ENCODE measurements at places on chromosomes 7 and 10.
A peak's percentile ranks its signal among the peaks of the same experiment; 100 is the strongest.

DNA sequence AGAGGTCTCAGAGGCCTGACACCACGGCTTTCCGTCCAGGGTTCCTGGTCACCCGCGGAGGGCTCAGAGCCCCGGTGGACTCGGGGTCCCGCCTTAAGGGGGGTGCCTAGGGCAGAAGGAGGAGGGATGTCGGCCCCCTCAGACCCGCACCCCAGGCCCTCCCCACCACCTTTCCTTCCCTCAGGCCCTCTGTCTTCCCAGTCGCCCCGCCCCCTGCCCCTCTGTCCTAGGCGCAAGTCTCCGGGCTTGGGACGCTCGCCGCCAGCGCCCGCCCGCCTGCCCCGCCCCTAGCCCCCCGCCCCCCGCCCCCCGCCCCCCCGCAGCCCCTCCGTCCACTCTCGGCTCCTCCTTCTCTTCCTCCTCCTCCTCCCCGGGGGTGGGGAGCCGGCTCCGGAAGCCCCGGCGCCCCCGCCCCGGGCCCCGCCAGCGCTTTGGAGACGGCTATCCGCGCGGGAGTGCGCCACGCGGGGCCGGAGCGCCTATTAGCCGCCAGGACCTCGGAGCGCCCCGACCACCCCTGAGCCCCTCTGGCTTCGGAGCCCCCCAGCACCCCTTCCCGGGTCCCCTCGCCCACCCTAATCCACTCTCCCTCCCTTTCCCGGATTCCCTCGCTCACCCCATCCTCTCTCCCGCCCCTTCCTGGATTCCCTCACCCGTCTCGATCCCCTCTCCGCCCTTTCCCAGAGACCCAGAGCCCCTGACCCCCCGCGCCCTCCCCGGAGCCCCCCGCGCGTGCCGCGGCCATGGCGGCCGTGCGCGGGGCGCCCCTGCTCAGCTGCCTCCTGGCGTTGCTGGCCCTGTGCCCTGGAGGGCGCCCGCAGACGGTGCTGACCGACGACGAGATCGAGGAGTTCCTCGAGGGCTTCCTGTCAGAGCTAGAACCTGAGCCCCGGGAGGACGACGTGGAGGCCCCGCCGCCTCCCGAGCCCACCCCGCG is at the start of gene AEBP1:
TSS of gene AEBP1 (plus strand) at position 423 of the 937 bp plus-strand sequence. CDS start at position 744, 321 bp downstream.
- no peak for DNase-seq

DNA sequence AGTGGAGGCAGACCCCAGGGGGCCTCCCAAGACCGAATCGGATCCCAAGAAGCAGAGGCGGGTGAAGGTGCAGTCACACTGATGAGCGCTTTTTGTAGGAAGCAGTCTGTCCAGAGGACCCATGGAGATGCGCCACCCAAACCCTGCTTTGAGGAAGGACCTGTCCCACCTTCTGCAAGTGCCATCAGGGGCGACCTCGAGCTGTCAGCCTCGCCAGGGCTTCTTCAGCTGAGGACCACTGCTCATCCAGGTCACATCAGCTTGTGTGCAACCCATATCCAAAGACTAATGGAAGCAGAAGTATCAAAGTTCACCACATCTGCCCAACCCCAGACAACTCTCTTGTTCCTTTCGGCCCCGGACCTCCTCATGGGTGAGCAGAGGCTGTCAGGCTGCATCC is 61.5 kb downstream of the KCNH2 start:
- no peak for DNase-seq

DNA sequence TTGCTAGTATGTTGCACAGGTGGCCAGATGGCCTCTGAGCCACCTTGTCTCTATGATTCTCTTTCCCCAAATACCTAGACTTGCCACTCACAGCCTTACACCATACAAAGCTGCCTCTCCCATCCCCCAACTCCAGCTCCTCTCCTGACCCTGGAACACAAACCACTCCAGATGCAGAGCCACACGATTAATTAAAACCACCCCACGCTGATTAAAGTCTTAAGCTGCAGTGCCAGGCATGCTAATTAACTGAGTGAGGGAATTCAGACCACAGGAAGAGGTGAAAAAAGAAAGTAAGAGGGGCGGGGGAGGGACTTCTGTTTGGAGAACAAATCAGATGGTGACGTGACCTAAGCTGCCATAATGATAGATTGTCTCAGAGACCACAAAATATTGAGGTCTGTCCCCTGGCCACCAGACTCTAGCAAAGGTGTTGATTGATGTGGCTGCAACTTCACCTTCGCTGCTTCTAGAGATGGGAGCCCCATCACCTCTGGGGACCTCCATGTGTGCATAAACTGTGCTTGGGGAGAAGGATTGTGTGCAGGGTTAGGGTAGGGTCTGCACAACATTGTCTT is 331.3 kb downstream of the PLXNA4 start:
- DNase-seq = no peak

DNA sequence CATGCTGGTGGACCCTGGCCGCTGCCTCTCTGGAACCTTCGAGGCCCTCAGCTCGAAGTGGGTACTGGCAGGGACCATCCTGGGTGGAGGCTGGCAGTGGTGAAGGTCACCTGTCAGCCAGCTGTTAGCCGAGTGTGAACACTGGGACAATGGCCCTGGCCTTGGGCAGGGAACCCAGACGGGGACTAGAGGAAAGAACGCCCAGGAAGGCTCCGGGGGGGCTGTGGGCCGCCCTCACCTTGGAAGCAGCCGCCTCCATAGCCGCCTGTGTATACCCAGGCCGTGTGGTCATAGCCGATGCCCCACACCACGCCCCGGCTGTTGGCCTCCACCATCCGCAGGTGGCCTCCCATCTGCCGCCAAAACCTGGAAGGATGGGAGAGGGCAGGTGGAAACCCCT is 17.6 kb downstream of the BHLHA15 start:
- no peak for DNase-seq

- no peak for DNase-seq
Measured at GRCh38 chr7:132451161-132451560, 125.1 kb downstream of the PLXNA4 start.

DNA sequence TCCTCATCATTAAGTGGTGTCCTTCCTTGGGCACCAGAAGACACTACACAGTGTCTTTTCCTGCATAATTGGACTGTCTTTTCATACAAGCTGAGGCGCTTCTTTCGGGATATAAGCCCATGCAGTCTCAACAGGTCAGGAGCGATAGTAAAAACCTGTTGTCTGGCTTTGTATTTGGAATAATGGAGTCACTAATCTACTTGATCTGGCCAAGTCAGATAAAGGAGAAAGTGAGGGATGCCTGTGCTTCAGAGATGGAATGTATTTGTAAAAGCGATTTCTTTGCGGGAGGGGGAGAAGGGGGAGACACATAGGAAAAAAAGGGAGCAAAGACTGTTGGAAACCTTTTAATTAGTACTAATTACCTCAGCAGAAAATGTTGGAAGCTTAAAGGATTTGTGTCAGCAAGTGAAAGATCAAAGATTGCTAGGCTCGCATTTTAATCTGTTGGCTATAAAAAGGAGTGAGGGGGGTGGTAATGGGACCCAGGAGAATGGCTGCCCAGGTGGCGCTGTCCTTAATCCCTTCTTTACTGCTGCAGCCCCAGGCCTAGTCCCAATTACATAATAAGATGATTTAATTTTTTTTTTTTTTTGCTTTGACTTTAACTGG is 581.4 kb downstream of the LRMDA start:
- DNase-seq = no peak

- no peak for DNase-seq
Measured at GRCh38 chr7:155252892-155253501, 44.7 kb upstream of the INSIG1 start.

DNA sequence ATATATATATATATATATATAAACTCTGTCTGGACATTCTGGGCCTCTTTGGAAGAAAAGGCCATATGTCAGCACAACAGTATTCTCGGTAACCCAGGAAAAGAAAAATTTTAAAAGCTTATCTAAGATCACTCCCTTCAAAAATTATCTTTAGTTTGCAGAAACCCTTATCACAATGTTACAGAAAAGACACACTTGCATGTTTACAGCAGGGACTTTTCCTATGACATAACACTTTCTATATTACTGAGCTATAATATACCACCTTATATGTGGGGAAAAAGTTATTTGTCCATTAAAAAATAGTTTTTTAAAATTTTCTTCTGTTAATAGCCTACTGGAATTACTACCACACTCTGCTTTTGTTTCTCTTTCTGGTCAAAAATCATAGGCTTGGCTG is 25.4 kb downstream of the ANKRD61 start:
- DNase-seq = no peak

DNA sequence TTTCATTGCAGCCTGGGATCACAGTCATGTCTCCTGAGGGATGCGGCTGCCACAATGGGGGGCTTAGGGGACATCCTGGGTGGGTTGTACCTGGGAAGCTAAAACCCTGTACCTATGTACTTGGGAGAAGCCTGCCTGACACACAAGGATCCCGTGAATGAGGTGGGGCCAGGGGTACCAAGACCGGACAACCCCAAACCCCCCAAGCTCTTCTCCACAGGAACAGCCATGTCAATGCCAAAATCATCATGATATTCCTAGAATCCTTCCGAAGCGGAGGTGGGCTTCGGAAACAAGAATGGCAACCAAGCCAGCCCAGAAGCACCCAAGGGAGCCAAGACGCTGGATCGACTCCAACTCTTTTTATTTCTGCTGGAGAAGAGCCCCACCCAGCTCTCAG is 260.3 kb upstream of the TCERG1L start:
- no peak for DNase-seq

DNA sequence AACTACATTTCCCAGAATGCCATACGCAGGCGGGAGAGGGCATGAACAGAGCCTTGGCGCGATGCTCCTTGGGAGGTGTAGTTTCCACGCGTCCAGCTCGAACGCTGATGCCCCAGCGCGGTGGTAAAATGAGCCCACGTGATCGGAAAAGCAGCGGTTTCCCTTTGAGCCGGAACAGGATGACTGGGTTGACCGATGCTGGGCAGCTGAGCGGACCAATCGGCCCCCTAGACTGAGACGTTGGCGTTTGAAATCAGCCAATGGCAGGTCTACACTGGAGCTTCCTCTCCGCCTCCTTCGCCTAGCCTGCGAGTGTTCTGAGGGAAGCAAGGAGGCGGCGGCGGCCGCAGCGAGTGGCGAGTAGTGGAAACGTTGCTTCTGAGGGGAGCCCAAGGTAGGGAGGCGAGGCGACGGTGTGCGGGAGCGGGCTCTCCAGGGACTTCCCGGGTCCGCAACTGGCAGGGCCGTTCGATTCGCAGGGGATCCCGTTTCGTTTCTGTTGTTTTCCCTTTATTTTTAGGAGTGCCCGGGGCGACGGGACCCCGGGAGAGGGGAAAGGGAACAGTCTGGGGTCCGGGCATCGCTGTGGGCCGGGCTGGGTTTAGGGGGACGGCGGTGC is at the start of gene BUB3:
TSS of gene BUB3 (plus strand) at position 311 of the 619 bp plus-strand sequence. CDS start 516 bp downstream, outside the sequence.
- DNase-seq = peak; percentile 95

DNA sequence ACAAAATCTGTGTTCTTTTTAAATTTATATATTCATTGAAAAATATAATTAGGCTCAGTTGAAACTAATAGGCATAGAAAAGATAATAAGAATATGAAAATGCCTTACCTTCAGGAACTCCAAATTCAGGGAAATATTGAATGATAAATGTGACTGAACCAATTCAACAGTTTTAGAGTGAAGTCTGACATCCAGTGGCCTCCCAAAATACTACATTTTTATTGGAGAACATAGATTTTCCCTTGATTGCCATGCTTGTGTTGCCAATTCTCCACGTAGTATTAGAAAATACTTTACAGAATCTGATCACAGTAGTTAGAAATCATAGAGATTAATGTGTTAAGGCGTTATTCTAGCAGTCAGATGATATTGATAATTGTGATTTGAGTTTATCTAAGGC is 1246.7 kb downstream of the GATA3 start:
- no peak for DNase-seq

DNA sequence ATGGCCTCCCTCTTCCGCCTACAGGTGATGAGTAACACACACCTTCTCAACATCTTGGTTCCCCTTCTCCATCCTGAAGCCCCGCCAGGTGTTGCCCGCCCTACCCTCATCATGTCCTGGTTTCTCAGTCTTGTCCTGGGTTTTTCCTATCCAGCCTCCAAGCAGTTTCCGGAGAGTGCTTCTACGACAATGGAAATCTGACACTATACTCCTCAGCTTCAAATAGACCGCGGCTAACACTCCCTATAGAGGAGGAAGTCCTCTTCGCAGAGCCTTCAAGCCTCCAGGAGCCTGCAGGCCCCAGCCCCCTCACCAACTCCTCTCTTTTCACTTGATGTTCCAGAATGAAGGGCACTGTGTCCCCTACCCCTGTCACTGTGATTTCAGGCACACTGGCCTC is 147.4 kb downstream of the PRPF18 start:
- DNase-seq = no peak

DNA sequence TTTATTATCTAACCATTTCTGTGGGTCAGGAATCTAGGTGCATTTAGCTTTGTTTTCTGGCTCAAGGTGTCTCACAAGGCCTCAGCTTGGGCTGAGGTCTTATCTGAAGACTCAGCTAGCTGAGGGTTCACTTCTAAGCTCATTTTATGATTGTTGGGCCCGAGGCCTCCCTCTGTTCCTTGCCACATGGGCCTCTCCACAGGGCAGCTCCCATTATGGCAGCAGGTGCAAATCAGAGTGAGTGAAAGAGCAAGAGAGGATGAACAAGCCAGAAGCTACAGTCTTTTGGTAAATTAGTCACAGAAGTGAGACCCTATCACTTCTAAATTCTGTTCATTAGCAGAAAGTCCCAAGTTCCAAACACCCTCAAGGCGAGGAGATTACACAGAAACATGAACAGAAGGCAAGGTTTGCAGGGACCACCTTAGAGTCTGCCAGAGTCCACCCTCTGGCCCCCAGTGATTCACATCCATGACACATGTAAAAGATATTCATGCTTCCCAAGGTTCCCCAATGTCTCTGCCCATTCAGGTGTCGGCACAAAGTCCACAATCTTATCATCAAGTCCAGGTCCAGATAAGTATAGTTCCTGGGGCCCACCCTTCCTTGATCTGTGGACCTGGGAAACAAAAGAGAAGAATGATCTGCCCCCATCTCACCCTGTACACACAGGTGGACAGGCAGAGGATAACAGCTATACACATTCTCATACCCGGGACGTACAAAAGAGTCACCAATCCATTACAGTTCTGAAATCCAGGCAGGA is 23.7 kb downstream of the FIGNL1 start:
- DNase-seq = no peak

- no peak for DNase-seq
Measured at GRCh38 chr7:38177621-38178003, 433 bp upstream of the STARD3NL start.

DNA sequence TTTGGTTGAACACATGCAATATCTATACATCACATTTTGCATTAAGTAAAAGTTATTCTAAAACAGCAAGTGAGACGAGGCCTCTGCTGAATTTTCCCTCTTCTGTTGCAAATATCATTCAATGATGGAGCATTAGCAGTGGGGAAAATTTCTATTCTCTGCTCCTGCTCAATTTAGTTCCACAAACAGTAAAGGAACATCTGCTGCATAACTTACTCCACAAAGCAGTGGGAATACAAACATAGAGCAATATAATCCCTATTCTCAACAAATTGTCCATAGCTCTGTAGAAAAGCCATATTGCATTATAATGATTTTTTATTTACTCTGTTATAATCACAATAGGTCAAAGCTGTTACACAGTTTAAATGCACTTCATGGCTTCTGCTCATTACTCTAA is 5.9 kb downstream of the AGR3 start:
- DNase-seq = no peak

GRCh38 chr7:135210888-135211178 is 493 bp downstream of the WDR91 start:
- no peak for DNase-seq

- DNase-seq = peak; percentile 47
Measured at GRCh38 chr10:13371897-13372470, 23.9 kb upstream of the SEPHS1 start.

GRCh38 chr7:28312948-28313347 is 99.4 kb upstream of the CREB5 start:
- no peak for DNase-seq

- no peak for DNase-seq
Measured at GRCh38 chr7:82183634-82184033, 259.9 kb downstream of the CACNA2D1 start.

GRCh38 chr7:1548438-1548831 is 7.6 kb downstream of the TMEM184A start:
- no peak for DNase-seq

Data from T-helper 2 cell (primary cell).